ENCODE measurements at places on chromosomes 12 and 14.
A peak's percentile ranks its signal among the peaks of the same experiment; 100 is the strongest.

GRCh38 chr12:107242189-107242588 is 148.8 kb upstream of the CRY1 start:
- no peak for DNase-seq

GRCh38 chr12:52090291-52090690 is 10.8 kb downstream of the SMIM41 start:
- DNase-seq = no peak

DNA sequence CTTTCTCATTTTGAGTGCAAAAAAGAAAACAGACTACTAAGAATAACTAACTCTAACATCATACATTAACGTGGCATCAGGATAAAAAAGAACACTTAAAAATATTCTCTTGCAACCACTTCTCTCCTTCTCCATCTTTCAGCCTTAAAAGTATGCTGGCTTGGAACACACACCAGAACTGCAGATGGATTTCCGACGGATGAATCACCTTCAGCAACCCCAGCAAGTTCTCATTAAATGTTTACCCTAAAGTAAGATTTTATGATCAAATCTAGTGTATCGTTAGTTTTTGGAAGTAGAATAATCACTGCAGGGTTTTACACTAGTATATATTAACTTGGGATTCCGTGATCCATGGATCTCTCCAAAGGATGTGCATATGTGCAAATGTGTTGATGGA is 1.2 kb downstream of the NEK9 start:
- peak; percentile 75 for DNase-seq

- DNase-seq = no peak
These were observed 39.2 kb upstream of the PPP1R13B start for GRCh38 chr14:103886304-103887169.

DNA sequence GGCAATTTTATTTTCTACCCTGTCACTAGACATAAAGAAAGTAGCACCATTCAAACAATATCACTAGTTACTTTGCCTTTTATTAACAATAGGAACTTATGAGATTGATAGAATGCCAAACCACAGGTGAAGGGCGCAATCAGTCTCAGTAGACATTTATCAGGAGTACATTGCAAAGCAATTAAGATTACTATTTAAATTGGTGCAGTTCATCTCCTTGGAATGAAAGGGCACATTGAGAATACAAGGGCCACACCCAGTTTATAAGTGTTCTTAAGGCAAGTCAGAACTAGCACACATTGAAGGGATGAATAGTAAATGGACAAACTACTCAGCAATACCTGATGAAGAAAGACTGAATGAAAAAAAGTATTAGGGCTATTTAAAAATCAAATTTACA is 601.4 kb downstream of the C12orf50 start:
- peak; percentile 78 for DNase-seq

- no peak for DNase-seq
These were observed 104.2 kb upstream of the AMN1 start for GRCh38 chr12:31832740-31833729.

GRCh38 chr12:15899282-15899870 is 11.8 kb upstream of the DERA start:
- peak; percentile 43 for DNase-seq

DNA sequence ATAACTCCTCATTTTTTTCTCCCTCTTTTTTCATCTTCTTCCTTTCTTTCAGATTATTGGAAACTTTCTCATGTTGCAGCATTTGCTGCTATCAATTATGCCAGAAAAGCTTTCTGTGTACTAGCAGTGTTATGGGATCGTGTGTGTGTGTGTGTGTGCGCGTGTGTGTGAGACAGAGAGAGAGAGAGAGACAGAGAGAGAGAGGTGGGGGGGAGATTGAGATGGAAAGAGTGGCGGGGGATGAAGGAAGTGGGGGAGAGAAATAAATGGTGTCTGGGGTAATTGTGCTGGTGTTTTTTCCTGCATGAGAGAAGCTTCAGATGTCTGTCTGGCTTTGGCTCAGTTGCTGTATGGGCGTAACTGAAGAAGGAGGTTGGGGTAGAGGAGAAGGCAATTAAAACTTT is 268.9 kb downstream of the RAD51B start:
- DNase-seq = peak; percentile 28

- no peak for DNase-seq
These were observed 475.6 kb upstream of the MIS18BP1 start for GRCh38 chr14:45728434-45729225.

- DNase-seq = no peak
These were observed 250.2 kb upstream of the GRIP1 start for GRCh38 chr12:66929121-66929520.

GRCh38 chr14:97306760-97307246 is 509.6 kb downstream of the VRK1 start:
- no peak for DNase-seq

- peak; percentile 80 for DNase-seq
These were observed 164.8 kb upstream of the NRXN3 start for GRCh38 chr14:78005325-78005724.

- DNase-seq = no peak
These were observed 948.1 kb downstream of the NRXN3 start for GRCh38 chr14:79118291-79118690.

DNA sequence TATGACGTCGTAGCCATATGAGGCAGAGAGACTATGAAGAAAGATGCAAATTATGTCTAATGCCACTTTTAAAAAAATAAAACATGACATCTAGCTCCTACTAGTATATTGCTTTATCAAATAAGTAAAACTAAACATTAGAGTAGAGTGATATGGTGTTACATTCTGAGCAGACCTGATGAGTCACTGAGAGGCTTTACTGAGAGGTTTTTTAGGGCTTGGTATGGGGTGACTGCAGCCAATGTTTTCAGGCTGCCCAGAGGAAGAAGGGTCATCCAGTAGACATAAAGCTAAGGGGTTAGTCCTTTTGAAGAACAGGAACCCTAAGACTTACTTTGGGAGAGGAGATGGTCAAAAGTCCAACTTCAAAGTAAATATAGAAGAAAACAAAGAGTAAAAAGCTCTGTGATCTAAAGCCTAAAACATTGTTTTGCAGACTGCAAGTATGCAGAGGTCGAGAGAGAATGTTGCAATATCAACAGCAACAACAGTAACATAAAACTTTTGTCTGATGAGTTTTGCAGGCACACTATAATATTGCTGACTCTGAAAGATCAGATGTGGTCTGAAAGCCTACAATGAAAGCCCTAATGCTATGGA is 774.7 kb downstream of the TMTC2 start:
- DNase-seq = no peak

GRCh38 chr12:110289044-110289710 is 8.1 kb downstream of the ATP2A2 start:
- DNase-seq = no peak

DNA sequence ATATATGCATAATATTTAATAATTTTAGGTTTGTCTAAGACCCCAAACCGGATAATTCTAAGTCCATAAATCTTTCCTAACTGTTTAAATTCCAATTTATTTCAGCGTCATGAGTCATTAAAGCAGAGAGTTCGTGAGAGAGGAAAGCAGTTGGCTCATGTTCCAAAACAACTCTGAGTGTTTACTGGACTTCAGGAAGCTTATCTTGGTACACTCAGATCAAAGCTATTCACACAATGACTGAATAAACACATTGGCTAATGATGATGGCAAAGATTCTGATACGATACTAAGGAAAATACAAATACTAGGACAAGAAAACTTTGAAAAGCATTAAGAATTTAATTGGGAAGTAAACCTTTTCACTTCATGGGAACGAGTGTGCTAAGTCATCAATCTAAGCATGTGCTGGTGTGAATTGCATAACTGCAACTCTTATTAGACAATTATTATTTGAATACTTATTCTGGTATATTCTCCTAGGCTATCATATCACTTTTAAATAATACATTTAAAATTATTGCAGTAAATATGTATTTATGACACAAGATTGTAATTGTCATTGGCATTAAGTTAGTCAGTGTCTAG is 34.8 kb upstream of the CLEC14A start:
- DNase-seq = peak; percentile 91

DNA sequence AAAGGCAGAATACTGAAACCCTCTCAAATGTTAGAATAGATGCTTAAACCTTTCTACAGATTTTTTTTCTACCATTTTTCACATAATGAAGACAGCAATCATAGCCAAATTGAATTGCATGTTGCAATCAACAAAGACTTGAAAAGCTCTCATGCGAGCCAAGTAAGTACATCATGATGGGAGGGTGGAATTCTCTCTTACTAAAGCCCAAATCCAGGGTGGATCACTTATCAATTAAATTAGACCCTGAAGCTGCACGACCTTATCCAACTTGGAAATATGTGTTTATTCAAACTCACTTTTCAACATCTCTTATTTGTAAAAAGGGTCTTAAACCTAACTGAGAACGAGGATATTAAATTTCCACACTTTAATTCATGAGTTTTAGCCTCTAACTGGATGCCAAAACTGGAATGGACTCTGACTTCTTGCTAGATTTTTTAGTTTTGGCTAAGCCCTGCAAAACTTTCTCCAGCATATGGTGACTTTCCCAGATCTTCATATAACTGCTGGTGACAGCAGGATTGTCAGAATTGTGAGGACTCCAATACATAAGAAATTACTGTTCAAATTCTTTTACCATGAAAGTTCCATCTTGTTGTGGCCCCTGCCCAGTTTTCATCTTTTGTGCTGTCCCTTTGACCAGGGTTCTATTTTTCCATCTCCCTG is 53.6 kb downstream of the HECTD4 start:
- DNase-seq = peak; percentile 33

DNA sequence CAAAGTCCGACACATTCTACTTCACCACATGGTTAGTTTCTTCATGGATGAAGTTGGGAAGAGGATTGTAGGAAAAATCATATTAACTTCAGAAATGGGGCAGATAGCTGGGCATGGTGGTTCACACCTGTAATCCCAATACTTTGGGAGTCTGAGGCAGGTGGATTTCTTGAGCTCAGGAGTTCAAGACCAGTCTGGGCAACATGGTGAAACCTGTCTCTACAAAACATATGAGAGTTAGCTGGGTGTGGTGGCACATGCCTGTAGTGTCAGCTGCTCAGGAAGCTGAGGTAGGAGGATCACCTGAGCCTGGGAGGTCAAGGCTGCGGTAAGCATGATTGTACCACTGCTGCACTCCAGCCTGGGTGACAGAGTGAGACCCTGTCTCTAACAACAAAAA is 49.5 kb upstream of the PCED1B start:
- no peak for DNase-seq

- no peak for DNase-seq
These were observed 107.1 kb downstream of the SLC6A15 start for GRCh38 chr12:84805474-84805858.

- no peak for DNase-seq
These were observed 35.6 kb downstream of the AACS start for GRCh38 chr12:125100551-125101434.

- DNase-seq = no peak
These were observed 17.1 kb downstream of the KIF26A start for GRCh38 chr14:104155513-104155912.

All from fibroblast of the aortic adventitia (primary cell).